ENCODE measurements at places on chromosomes 1 and 21. TPM values are rescaled to one million over a fixed set of nuclear protein-coding genes. Genes with fewer than 3 reads are reported as not detected.

Gene PPM1J
- total RNA-seq, result not detected

Gene CPTP
- total RNA-seq, result 21.9 TPM

Gene AADACL3
- not detected for total RNA-seq

Gene SH3D21
- 19.3 TPM for total RNA-seq

Gene TMIGD3
- total RNA-seq, result not detected

Gene CGN
- 0.43 TPM for total RNA-seq

Gene HTR6
- not detected for total RNA-seq

Gene EDARADD
- total RNA-seq, result 6.2 TPM

DNA sequence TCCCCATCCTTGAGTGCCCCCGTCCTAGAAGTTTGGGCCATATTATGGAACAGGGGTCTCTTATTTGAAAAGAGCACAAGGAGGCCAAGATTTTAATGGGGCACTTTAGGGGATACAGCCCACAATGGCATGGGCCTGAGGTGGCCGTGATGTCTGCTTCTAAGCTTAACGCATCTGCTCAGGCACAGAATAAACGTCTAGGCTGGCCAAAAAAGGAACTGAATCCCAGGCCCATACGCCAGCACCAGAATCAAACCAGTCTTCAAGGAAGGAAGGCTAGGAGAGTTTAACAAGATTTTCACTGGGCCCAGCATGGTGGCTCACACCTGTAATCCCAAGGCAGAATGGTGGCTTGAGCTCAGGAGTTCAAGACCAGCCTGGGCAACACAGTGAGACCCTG is 9.2 kb upstream of the SARS1 start:
- H3K4me3 ChIP-seq, result no peak overlapping the region
- H3K36me3 ChIP-seq, result no peaks in the 10 kb centered on the region
- H3K27ac ChIP-seq, result no peak overlapping the region
- no peak for DNase-seq
- peaks cover 2% of the 10 kb centered on the region for H3K27me3 ChIP-seq

- peaks cover 14% of the 10 kb centered on the region for H3K36me3 ChIP-seq
- H3K27me3 ChIP-seq, result no peaks in the 10 kb centered on the region
- H3K4me3 ChIP-seq, result no peak overlapping the region
- no peak for DNase-seq
These were observed 4.8 kb downstream of the PHACTR4 start for GRCh38 chr1:28374297-28374696.

GRCh38 chr21:40797891-40798290 is 49.1 kb downstream of the DSCAM start:
- DNase-seq, result no peak
- H3K4me1 ChIP-seq, result no peaks in the 10 kb centered on the region
- no peaks in the 10 kb centered on the region for H3K27me3 ChIP-seq

- no peak for DNase-seq
- H3K27ac ChIP-seq, result no peak overlapping the region
- no peaks in the 10 kb centered on the region for H3K27me3 ChIP-seq
- no peaks in the 10 kb centered on the region for H3K4me1 ChIP-seq
These were observed 84.9 kb downstream of the PIGK start for GRCh38 chr1:77134359-77134758.

DNA sequence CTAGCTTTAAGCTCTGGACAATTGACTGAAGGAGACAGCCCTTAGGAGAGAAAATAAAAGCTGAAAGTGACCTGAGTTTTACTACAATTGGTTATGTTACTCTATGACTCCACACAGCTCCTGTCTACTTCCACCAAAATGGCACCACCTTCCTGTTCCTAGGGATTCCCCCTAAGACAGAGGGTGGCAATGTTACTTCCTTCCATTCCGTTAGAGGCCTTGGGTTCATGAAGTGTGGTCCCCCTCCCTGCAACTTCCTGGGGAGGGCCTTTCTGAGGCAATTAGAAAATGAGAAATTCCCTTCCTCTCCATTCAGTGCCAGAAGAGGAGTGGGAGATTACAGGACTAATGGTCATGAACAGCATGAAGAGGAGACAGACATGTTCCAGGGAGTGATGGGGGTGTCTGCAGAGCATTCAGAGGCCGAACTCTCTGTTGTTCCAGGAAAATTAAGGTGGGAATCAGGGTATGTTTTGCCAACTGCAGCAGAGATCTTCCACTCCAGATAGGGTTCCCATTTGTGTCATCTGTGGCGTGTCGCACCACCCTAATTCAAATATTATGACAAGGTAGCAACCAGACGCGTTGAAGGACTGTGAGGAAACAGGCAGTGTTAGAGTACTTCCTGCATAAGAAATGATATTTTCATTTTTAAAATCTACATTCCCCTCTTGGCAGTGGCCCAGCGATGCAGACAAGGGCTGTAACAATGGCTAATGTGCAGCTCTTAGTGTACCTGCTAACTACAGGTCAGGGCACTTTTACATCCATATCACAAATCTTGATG is 53.1 kb upstream of the TRIM67 start:
- H3K27ac ChIP-seq, result no peak overlapping the region
- peaks cover 2% of the 10 kb centered on the region for H3K4me1 ChIP-seq
- no peak for DNase-seq
- peaks cover 22% of the 10 kb centered on the region for H3K27me3 ChIP-seq
- no peaks in the 10 kb centered on the region for H3K36me3 ChIP-seq

DNA sequence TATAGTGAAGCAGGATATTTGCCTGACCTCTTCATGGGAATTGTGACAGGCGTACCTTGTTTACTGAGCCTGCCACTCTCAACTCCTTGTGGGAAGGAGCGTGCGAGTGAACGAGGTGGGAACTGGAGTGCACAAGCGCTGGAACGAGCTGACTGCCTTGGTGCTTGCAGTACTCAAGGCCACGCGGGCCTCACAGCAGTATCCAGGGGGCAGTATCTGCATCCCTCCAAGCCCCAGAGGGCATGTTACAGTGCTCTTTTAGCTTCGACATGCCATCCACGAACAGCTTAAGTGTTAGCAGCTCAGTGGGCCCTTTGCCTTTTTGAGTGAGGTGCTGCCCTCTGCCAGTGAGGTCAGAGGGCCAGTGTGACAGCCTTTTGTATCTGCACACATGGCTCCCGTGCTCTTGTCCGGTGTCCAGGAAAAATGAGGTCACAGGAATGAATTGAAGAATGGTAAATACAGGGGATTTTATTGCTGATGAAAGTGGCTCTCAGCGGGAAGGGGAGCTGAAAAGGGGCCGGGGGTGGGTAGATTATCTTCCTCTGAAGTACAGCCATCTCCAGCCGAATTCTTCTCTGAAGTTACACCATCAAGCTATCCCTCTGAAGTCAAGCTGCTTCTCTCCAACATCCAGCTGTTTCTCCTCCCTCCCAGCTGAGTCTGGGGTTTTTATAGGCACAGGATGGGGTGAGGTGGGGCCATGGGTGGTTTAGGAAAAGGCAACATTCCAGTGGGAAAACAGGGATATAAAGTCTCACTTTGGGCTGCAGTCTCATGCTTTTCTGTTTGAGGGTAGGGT is 69.3 kb downstream of the EPB41 start:
- no peak for DNase-seq
- no peak overlapping the region for H3K4me3 ChIP-seq
- H3K27ac ChIP-seq, result no peak overlapping the region
- H3K4me1 ChIP-seq, result peaks cover 7% of the 10 kb centered on the region
- no peaks in the 10 kb centered on the region for H3K27me3 ChIP-seq

DNA sequence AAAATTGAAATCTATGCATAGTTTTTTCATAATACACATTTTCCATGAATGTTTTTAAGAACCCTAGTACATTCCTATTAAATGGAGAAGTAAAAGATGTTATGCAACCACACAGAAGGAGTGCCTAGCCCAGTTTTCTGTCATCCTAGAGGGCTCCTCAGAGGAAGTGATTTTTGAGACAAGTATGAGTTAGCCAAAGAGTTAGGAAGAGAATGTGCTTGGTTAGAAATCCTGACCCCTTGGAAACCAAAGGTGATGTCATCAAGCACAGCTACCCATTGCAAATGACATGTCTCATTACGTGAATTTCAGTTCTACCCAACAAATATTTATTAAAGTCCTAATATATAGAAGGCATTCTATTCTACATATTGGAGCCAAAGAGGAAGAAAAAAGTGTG is 88.9 kb upstream of the TNFSF4 start:
- peaks cover 13% of the 10 kb centered on the region for H3K4me1 ChIP-seq
- H3K4me3 ChIP-seq, result no peak overlapping the region
- no peak for DNase-seq
- no peak overlapping the region for H3K27ac ChIP-seq

GRCh38 chr1:173093691-173094445 is 43.1 kb upstream of the TNFSF18 start:
- no peaks in the 10 kb centered on the region for H3K4me1 ChIP-seq
- H3K27me3 ChIP-seq, result peaks cover 5% of the 10 kb centered on the region
- H3K36me3 ChIP-seq, result no peaks in the 10 kb centered on the region
- H3K27ac ChIP-seq, result no peak overlapping the region

GRCh38 chr1:231186356-231187115 is 24.7 kb downstream of the TRIM67 start:
- DNase-seq, result no peak
- H3K27ac ChIP-seq, result no peak overlapping the region
- H3K4me3 ChIP-seq, result no peak overlapping the region

DNA sequence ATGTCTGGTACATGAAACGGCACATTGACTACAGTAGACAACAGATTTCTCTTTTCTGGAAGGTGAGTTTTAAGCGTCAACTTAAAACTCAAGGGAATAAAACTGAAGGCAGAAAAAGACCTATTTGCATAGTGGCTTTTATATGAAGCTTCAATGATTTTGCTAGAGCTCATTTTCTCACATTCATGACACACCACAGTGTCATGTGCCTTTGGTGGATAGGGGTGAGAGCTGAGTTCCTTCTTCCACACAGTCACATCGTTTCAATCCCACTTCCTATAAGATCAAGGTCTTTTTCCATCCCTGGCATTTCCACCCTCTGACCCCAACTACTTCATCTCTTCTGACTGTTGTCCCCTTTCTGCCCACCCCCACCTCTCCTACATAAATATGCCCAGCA is 31.0 kb downstream of the IL12RB2 start:
- peak overlapping the region; percentile 1 for H3K4me3 ChIP-seq
- H3K27me3 ChIP-seq, result no peaks in the 10 kb centered on the region
- H3K36me3 ChIP-seq, result peaks cover 83% of the 10 kb centered on the region
- H3K4me1 ChIP-seq, result peaks cover 88% of the 10 kb centered on the region

- no peak for DNase-seq
- H3K27me3 ChIP-seq, result no peaks in the 10 kb centered on the region
- no peak overlapping the region for H3K27ac ChIP-seq
- H3K36me3 ChIP-seq, result no peaks in the 10 kb centered on the region
These were observed 35.1 kb upstream of the SEC16B start for GRCh38 chr1:178004926-178005391.

DNA sequence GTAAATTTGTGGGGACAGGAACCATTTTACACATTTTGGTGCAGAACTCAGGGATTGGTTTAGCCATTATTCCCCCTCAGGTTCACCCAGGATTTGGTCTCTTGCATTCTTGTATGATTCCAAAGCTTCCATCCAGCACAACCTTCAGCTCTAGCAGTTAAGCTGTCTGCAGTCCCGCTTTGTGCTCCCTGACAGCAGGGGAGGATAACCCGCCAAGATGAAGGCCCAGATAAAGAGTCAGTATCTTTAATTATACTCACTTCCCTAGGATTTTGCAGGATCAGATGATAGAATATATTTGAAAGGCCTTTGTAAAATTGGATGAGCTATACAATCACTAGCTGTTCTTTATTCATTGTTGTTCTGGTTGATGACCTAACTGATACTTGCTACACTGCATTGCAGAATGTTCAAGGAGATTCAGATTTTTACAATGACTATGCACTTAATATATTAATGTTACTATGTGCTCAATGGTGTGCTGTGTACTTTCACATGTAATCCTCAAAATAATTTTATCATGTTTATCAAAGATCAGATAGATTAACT is 49.8 kb downstream of the SLC16A1 start:
- no peak overlapping the region for H3K27ac ChIP-seq
- H3K36me3 ChIP-seq, result peaks cover 17% of the 10 kb centered on the region
- no peak overlapping the region for H3K4me3 ChIP-seq
- H3K27me3 ChIP-seq, result no peaks in the 10 kb centered on the region
- no peak for DNase-seq
- H3K4me1 ChIP-seq, result peaks cover 34% of the 10 kb centered on the region

- H3K36me3 ChIP-seq, result peaks cover 65% of the 10 kb centered on the region
- H3K27me3 ChIP-seq, result no peaks in the 10 kb centered on the region
- no peak for DNase-seq
- H3K4me3 ChIP-seq, result no peak overlapping the region
- no peak overlapping the region for H3K27ac ChIP-seq
- H3K4me1 ChIP-seq, result no peaks in the 10 kb centered on the region
These were observed 80.2 kb downstream of the VPS13D start for GRCh38 chr1:12309783-12310742.

DNA sequence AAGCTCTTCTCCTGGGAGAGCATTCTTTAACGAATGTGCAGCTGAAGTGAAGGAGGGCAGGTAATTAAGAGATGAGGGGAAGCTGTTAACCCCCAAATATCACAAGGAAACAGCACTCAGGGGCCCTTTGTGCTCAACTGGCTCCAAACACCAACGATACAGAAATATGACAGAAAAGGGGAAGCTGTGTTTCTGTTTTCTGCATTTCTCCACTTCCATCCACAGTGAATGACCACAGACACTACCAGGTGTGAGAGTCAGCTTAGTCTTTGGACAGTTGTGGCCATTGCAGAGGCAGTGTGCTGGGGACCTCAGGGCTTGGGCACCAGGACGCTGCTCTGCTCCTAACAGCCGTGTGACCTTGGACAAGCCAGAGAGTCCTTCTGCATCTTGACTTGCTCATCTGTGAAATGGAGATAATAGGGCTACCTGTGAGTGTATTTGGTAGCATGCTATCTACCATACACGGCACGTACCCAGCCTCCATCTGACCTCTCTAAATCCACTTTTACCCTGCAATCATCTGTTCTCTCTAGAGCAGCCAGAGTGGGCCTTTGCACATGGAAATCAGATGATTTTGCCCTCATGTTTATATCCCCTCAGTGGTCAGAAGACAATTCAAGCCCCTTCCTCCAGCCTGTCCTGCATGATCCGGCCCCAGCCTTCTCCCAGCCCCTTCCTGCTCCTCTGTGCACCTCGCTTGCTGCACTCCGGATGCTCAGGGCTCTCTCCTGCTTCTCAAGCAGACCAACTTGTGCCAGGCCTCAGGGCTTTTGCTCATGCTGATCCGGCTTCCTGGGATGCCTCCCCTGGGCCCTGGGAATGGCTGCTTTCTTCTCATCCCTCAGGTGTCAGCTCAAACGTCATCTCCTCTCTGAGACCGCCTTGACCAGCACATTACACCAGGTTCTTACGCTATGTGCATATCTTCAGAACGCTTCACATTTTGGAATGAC is 4.7 kb upstream of the TINAGL1 start:
- no peaks in the 10 kb centered on the region for H3K36me3 ChIP-seq
- DNase-seq, result peak; percentile 3
- no peak overlapping the region for H3K4me3 ChIP-seq
- peaks cover 18% of the 10 kb centered on the region for H3K27me3 ChIP-seq

DNA sequence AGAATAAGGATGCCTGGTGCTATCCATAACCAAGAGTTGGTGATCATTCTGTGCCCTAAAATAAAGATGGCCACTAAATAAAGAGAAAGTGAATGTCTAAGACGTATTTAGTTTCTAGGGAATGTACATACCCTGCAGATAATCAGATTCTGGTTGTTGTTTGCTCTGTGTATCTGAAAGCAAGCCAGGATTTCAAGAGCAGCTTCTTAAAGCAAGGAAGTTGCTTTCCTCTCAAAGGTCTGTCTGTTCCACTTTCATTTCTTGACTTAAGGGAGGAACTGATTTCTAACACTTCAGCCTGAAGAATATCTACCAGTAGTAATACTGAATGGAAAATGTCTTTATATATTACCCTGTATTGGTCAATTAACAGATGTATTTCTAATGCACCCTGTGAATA is 88.8 kb downstream of the KIF1B start:
- H3K4me3 ChIP-seq, result no peak overlapping the region
- no peak for DNase-seq
- H3K27ac ChIP-seq, result no peak overlapping the region
- H3K27me3 ChIP-seq, result no peaks in the 10 kb centered on the region
- H3K36me3 ChIP-seq, result peaks cover 37% of the 10 kb centered on the region

Data from activated CD4-positive, alpha-beta memory T cell treated with anti-CD3 and anti-CD28 coated beads, Interleukin-2, amount 10 ng/mL, durations not matched to agents 7 days and 5 days (primary cell).